ENCODE measurements at places on chromosomes 2 and 18.

DNA sequence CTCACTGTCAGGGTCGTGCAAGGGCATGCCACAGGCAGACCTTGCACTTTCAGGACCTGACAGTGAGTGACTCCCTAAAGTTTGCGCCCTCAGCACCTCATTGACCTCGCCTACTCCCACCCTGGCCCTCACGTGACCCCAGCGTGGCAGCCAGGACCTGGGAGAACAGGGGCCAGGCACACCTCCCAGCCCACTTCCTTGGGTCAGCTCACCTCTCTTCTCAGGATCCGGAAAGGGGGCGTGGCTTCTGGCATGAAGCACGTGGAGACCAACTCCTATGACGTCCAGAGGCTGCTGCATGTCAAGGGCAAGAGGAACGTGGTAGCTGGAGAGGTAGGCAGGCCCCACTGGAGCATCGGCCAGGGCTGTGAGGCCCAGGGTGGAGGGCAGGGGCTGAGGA lies 8.8 kb downstream of the VIL1 start:
- no peak for DNase-seq

- DNase-seq: no peak
These were observed 682.7 kb upstream of the FANCL start for GRCh38 chr2:58923869-58924268.

GRCh38 chr2:40169430-40169829 lies 282.5 kb downstream of the SLC8A1 start:
- no peak for DNase-seq

GRCh38 chr2:189837326-189837725 lies 53.1 kb downstream of the PMS1 start:
- no peak for DNase-seq

DNA sequence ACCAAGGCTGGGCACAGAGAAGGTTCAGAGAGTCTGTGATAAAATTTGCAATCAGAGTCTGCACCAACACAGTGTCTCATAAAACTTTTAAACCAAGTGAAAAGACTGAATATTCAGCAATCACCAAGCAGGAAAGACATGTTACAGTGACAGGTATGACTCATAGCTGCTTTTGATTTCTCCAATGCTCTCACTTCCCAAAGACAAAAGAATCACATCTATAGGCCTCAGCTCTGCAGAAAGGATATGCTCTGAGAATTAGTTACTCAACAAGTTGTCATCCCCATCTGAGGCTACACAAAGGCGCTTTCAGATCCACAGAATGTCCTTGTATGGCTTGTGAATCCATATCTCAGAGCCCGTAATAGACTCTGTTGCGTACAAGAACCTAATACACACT lies 92.5 kb downstream of the KCNF1 start:
- no peak for DNase-seq

- no peak for DNase-seq
These were observed 86.0 kb upstream of the AFF3 start for GRCh38 chr2:100228415-100228814.

DNA sequence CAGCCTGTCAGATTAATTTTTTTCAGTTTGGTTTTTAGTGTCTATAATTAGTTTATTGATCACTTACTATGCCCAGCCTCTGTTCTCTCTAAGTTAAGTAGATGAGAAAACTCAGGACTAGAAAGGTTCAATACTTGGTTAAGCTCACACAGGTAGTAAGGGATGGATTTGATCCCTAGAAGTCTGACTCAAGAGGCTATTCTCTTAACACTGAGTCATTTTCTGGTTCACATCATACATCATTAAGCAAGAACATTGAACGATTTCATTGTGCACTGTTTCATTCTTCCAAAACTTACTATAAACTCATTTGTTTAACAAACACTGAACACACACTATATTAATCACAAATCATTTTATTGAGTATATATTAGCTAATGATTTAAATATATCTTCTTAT lies 54.1 kb upstream of the SLC38A11 start:
- DNase-seq: no peak

DNA sequence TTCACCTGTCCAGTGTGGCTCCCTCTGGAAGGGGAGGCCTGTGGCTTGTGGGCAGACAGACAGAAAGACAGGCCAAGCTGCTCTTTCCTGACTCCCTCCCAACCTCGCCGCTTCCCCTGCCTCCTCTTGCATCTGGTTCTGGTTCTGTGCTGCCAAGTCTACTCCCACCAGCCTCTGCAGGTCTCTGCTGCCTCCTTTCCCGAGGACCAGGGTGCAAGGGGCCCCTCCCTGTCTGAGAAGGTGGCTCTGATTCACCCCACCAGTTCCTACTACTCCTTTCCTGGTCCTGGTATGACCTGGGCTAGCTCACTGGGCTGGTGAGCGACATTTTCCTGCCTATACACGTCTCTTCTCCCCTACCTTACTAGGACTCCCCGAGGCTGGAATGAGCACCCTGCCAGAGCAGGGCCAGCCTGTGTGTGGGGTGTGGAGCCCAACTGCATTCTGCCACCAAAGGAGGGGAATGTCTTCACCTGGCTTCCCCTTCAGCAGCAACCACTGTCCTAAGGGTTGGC lies 238.5 kb downstream of the CELF4 start:
- no peak for DNase-seq

DNA sequence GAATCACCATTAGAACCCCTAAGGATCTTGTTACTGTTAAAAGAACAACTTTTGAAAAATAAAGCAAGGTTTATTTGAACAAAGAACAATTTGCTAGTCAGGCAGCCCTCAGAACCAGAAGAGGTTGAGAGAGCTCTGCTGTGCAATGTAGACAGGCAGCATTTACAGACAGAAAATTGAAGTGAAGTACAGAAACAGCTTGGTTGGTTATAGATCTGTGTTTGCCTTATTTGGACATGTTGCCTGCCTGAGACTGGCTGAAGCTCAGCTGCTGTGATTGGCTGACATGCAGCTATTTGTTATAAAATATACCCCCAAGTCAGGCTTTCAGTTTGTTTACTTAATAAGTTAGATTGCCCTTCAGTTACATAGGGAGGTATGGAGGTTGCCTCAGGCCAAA lies 12.5 kb downstream of the MSTN start:
- no peak for DNase-seq

GRCh38 chr18:69617888-69618287 lies 217.2 kb downstream of the DOK6 start:
- DNase-seq: no peak

GRCh38 chr2:213251618-213252017 lies 32.6 kb upstream of the SPAG16 start:
- peak; percentile 70 for DNase-seq

- no peak for DNase-seq
These were observed 13.1 kb downstream of the RNU2-63P start for GRCh38 chr2:88003074-88003755.

DNA sequence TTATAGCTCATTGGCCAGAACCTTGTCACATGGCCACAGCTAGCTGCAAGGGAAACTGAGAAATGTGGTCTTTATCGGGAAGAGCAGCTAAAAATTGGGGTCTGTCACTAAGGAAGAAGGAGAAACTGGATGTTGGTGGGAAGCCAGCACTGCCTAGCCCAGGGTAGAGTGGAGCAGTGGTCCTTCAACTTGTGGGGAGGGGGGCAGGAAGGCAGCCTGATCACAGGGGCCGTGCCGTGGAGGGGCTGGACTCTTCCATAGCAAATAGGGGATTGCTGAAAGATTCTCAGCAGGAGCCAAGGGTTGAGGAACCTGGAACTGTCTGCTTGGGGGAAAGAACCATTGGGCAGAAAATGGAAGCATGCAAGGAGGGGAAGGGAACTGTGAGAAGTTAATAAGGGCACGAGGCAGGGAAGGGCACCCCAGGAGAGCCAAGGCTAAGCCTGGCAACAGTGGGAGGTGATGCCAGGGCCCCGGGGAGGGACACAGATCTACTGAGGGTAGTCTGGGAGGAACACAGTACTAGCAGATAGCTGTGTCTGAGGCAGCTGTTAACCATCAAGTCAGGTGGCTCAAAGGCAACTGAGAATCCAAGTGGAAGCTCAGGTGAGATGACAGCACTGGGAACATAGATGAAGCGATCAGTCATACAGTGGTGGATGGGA lies 5.9 kb upstream of the NEURL3 start:
- no peak for DNase-seq

DNA sequence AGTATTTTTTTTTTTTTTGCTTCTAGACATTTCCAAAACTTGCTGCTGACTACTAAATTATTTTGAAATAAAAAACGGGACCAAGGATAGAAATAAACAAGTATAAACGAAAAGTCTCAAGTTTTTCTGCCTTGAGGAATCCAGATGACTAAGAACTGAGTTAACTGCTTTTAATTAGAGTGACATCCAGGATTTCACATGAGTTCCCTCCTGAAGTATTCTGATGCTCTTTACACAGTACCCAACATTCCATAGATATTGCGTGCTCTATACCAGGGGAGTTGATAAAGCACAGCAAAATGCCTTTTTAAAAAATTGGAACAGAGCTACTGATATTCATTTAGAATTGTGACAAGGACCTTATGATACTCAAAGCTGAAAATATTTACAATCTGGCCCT lies 618.0 kb downstream of the CCDC85A start:
- DNase-seq: no peak

DNA sequence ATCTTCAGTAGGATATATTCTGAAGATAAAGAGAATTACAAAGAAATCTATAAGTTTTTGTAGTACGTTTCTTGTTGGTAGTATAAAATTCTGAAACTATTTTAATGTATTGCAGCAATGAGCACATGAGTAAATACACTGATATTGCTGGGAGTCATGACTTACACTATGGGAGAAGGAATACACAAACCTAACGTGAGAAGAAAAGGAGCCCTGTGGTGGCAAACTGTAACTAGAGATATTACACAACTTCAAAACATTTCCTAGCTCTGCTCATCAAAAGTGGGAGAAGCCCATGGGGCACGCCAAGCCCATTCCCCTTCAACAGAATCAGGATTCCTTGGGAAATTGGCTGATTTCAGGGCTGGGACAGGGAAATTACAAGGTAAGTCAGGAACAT lies 20.5 kb downstream of the SPIRE1 start:
- no peak for DNase-seq

DNA sequence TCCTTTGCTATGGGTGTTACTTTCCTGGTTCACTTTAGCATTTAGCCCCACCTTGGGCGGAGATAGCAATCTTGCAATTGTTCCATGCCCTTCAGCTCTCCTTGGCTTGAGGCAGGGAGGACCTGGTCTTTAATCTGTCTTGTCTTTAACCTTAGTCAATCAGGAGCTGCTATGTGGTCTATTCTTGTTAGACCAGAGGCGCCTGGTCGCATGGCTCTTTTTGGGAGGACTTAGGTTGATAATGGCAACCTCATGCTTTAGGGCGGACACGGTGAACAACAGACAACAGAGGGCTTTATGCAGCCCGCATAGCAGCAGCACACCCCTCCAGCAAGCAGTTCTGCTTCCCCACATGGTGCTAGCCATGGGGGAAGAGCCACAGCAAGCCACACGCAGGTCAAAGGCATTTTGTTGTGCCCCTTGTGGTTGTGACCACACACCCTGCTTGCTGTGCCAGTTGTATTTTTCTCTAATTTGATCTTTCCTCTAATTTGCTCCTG lies 17.7 kb upstream of the ZDBF2 start:
- DNase-seq: no peak

- no peak for DNase-seq
These were observed 16.9 kb downstream of the TGIF1 start for GRCh38 chr18:3466872-3467271.

DNA sequence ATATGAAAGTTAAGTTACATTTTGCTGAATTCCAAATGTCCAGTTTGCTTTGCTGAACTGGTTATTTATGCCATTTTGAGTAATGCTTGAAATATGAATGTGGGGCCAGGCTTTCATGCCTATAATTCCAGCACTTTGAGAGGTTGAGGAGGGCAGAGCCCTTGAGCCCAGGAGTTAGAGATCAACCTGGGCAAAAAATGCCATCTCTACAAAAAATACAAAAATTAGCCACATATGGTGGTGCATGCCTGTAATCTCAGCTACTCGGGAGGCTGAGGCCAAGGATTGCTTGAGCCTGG lies 101.2 kb upstream of the ITGA6 start:
- no peak for DNase-seq

DNA sequence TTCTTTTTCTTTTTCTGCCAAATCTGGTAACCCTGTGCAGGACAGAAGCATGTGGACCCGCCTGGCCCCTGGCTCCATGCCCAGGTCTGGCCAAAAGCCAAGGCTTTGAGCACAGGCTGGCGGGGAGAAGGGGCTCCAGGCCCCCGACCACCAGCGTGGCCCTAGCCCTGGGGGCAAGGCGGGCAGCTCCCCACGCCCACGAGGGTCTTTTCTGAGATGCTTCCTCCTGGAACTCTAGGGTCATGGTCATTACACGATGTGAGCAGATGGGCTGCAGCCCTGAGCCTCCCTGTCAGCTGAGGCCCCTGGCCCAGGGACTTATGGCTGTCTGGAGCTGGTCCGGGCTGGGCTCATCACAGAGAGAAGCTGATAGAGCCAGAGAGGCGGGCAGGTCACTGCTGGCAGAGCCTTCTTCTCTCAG lies 5.7 kb upstream of the OTOS start:
- DNase-seq: no peak

DNA sequence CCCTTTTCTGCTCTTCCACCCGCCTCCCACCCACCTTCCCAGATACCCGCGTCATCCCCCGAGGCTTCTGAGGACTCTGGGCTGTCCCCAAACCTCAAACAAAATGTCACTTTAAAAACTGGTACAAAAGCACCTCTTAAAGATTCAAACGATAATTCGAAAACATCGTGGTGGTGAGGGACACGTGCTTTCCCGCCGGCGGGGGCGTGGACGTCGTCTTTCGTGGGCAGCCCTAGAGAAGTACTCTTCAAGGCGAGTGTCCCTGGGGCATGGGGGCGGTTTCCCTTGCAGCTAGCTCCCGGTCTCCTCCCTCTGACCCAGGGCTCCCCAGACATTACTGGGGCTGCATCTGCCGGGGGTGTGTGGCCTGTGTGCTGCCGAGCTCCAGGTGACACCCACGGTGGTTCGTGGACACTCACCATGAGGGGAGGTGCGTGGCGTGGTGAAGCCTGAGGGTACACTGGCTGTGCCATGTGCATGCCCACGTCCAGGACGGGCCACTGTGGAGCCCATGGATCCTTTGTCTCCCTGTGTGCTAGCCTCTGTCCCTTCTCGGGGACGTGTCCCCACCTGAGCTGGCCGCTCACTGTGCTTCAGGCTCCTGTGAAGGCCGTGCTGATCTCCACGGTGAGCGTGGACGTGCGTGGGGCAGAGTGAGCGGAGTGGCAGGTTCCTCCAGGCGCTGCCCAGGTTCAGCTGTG lies 117.8 kb downstream of the NFATC1 start:
- no peak for DNase-seq

- DNase-seq: no peak
These were observed 11.7 kb downstream of the PASK start for GRCh38 chr2:241137276-241138190.

Measured in SHP77 (cell line).